ENCODE measurements at places on chromosomes 3 and 15.

DNA sequence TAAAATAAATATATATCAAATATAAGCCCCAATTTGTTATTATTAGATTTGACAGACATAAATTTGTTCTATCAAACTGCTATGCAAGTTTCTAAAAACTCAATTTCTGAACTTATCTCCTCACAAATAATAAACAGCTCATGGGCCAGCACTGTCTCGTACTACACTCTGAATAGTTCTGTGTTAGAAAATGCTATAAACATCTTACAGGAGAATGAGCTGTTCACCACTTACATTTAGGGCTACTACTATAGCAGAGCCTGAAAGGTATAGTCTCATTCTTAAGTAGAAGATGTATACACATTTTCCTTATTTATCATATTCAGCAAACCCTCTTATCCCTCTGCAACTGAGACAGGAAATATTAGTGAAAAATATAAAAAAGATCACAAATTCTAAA, 12.6 kb downstream of the SLC12A6 start:
- no peak for DNase-seq

DNA sequence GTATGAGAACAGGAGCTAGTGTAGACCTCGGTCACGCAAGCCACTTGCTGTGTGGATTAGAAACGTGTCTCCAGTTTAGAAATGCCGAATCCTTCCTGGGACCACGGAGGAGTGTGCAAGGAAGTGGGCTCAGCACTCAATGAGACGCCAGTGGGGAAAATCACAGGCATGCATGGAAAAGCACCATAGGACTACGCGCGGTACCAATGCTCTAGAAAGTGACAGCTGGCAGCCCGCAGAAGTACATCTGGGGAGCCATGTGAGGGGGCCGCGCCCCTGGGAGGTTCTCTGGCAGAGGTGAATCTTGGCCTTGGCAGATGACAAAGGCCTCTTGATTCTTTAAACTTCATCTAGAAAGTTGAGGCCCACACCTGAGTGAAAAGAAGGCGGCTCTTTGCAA, 99.3 kb downstream of the LRRK1 start:
- no peak for DNase-seq

GRCh38 chr15:60389261-60390077, 8.3 kb downstream of the ANXA2 start:
- peak; percentile 47 for DNase-seq

DNA sequence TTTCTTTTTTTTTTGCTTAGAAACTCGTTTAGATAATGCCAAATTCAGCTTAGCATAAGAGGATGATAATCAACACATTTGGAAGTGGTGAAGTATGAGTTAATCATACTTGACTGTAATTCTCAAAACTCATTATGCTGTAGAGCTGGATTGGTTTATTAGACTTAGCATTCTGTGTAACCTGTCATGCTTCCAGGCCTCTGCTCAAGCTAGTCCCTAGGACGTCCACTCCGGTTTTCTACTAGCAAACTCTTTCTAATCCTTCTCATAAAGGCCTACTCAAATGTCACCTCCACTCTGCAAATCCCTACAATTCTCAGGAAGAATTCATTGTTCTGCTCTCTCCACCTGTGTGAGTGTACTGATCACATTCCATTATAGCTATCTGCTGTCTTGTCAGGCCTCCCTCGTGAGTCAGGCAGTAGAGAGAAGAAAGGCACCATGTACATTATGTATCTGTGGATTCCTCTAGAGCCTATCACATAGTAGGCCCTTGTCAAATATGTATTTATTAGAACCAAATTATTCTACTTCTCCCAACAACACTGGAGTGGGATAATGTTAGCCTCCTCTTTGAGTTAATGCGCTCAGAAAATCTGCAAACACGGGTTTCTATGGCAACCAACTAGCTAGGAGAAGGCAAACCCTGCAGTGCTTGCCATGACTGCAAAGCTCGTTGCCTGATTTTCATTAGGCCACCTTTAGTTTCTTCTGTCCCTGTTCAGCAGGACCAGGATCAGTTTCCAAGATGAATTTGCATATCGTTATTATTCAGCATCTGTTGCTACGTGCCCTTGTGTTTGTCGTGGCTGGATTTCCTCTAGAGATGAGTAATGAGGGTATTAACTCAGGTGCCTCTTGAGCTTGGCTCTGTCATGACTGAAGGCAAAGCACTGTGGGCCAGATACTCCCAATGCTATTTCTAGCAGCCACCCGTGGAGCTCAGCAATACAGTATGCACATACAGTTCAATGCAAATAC, 30.7 kb downstream of the ATP13A5 start:
- DNase-seq = no peak

GRCh38 chr15:52259503-52259902, 36.1 kb downstream of the MYO5C start:
- no peak for DNase-seq

DNA sequence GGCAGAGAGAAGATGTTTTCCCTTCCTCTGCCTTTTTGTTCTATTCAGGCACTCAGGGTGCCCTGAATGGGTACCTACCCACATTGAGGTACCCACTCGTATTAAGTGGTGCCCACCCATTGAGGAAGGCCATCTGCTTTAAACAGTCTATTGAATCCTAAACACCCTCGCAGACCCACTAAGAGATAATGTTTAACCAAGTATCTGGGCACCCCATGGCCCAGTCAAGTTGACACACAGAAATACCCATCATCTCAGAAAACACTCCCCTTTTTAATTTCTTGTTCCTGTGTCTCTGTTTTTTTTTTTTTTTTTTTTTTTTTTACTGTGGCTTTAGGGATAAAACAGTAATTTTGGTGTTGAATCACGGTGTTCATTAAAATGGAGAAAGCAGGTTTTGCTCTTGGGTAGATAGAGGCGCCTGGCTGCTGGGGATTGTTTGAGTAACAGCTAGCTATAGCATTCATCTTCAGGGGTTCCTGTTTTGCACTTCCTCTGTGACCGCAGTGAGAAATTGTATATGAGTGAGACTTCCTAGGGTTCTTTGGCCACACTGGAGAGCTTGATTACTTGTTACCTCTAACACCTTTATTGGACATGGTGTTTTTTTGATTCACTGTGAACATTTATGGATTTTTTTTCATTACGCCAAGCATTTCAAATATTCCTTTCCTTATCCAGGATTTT, 259.1 kb downstream of the PTPRG start:
- DNase-seq = no peak

GRCh38 chr3:124345845-124346244, 353.9 kb upstream of the ROPN1 start:
- DNase-seq = no peak

DNA sequence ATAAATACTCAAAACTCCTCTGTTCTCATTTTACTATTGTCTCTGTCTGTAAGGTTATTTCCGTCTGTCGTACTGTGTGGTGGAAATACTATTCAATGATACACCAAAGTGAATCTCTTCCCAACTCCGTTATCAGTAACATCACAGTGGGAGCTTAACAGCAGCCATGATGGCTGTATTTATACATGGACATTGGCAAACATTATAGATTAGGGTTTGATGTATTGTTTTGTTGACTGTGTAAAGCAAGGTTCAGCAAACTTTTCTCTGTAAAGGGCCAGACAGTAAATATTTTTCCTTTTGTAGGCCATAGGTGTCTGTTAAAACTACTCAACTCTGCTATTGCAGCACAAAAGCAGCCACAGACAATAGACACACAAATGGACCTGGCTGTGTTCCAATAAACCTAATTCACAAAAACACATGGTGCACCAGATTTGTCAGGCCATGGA, 23.2 kb downstream of the LIPC start:
- DNase-seq = no peak

DNA sequence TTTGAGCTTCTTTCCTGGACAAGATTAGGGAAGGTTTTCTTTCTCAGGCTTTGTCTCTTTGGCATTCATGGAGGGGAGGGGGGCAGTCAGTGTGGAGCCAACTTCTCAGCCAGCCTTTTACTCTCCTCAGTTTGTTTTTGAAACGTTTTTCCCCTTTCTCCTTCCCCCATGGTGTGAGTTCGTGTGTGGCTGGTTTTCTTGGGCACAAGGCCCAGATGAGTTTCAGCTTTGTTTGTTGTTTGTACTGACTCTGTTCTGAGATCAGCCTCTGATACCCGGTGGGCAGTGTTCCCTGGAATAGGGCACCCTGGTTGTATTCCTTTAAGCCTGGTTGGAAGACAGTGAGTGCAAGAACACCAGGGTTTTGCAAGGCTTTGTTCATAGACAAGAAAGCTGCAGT, 168.2 kb upstream of the RARB start:
- DNase-seq = no peak

GRCh38 chr3:184884359-184885017, 72.5 kb downstream of the VPS8 start:
- no peak for DNase-seq

DNA sequence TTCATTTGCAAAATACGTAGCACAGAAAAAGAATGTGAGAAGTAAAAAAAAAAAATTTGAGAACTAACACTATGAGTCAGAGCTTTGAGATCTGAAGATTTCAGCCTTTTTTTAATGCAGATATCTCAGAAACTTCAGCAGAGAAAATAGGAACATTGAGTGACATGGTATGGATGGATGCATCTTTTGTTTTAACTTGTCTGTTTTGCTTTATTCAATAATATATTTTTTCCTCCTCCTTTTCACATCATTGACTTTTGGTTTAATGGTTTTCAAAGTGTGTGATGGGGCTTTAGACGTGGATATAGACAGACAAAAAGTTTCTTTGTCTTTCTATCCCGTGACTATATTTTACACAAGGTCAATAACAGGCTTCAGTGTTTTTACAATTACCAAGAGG, 426.7 kb upstream of the FRG2C start:
- no peak for DNase-seq

DNA sequence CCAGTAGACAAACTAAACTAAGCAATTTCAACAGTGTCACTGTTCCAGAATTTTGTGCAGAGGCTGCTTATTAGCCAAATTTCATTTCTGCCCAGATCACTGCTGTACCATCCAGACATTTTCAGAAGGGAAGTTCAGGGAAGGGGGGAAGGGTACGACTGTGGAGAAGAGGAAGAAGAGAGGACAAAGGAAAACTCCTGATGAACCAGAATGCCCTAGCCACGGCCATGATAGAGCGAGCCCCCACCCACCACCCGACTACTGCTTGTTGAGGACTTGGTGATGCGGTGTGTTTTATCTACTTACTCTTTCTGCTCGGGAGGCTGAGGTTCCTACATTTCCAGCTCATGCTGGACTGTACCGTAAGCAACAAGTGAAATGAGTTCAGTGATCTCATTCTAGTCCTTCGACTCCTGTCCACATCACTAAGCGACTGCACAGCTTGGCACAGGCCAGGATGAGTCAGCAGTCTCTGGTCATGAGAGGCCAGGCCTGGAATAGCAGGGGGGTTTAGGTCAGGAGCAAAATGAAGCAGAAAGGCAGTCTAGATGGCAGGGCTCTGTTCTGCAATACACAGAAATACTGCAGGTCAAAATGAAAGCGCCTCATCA, 330.8 kb downstream of the TIGIT start:
- no peak for DNase-seq

- no peak for DNase-seq
Observed at GRCh38 chr15:36798366-36798765, 218.9 kb downstream of the CDIN1 start.

GRCh38 chr15:82850731-82851130, 41.3 kb downstream of the WHAMM start:
- DNase-seq = no peak

- no peak for DNase-seq
Observed at GRCh38 chr15:83626171-83626802, 27.6 kb upstream of the ADAMTSL3 start.

- DNase-seq = no peak
Observed at GRCh38 chr3:71316066-71316777, 267.3 kb downstream of the FOXP1 start.

- DNase-seq = no peak
Observed at GRCh38 chr15:29903785-29904464, 81.7 kb upstream of the TJP1 start.

- no peak for DNase-seq
Observed at GRCh38 chr15:35019404-35020327, 31.6 kb upstream of the ZNF770 start.

DNA sequence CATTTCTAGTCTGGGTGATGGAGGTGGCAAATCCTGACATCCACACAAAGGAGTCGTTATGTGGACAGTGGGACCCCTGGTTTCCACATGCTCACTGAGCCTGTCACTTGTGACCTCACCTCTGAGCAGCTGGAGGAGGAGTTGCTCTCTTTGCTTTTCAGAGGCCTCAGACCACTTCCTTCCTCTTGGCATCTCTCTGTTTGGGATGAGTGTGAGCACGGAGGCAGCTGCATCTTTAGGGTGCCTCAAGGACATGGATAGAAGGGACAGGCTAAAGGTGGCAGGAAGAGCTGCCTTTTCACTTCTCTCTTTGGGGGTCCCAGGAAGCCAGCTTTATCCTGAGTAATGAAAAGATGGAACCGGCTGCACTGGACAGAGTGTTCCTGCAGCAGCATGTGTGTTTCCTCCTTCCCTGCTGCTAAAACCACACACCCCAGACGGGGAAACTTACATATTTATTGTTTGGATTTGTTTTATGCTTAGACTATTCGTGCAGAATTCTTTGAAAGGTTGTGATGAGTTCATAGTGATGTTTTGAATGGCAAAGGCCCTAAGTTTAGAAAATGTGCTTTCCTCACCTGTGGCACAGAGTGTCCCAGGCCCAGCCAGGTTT, 31.8 kb downstream of the GPR171 start:
- DNase-seq = peak; percentile 6

GRCh38 chr3:183581496-183582155, 26.1 kb upstream of the KLHL6 start:
- DNase-seq = no peak

DNA sequence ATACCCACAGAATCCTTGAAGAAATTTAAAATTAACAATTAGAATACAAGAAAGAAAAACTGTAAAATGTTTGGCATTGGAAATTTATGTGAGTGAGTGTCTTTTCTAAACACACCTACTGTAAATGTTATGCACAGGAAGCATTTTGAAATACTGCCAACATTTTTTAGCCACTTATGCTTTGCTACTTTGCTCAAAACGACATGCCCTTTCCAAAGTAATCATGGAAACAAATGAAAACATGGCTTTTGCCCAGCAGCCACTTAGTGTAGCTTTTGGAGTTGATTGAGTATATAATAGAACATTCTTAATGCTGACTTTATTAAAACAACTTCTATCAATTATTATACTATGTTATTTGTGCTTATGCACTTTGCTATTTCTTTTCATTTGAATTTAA, 823.0 kb downstream of the CADM2 start:
- DNase-seq = no peak

- no peak for DNase-seq
Observed at GRCh38 chr3:154795582-154795981, 284.5 kb upstream of the MME start.

DNA sequence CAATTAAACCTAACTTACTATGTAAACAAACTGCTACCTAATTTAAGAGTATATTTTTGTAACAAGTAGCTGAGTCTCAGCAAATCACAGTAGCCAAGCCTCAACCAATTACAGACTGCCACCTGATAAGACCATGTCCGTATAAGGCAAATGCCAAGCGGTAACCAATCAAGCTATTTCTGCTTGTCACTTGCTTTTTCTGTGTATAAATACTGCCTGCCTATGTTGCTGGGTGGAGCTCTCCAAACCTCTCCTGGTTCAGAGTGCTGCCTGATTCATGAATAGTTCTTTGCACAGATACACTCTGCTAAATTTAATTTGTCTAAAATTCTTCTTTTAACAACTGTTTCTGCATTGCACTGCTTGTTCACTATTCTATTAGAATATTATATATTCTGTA, 42.6 kb downstream of the ZNF148 start:
- no peak for DNase-seq

Measured in stimulated activated naive CD4-positive, alpha-beta T cell treated with Interleukin-2 at 50 U/mL for 16 hours (primary cell).